HL-60 (cell line): ENCODE measurements at places on chromosomes 12 and 14.

- DNase-seq = no peak
These were observed 51.4 kb upstream of the SLC6A15 start for GRCh38 chr12:84964048-84964447.

GRCh38 chr12:109915171-109916040, 15.3 kb downstream of the TCHP start:
- no peak for DNase-seq

DNA sequence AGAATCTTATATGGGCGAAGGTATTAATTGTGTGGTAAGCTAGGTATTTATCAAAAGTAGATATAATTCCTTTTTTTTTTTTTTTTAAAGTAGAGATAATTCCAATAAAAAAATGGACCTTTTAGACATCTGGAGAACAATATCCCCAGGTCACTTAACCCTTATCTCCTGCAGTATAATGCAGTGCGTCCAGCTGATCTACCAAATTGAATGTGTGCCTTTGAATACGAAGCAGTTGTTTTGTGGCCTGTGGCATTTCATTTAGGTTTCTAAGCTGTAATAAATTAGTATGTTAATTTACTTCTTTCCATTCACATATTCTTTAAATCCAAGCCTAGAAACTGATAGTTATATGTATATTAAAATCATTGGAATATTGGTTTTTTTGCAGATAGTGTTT, 3.1 kb downstream of the FUT8 start:
- DNase-seq = no peak

DNA sequence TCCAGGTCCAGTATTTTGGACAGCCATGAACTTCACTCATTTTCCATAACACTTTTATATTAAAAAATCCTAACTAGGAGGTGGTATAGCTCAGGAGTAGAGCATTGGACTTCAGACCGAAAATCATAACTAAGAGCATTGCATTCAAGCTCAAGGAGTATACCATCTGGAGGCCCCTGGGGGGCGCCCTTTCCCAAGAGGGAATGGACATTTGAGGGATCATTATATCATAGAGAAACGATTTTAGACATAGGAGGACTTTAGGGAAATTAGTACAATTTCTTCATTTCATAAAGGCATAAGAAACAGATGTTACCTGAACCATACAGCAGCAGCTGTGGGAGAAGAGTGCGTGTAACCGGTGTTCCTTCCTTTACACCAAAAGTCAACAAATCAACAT, 5.2 kb upstream of the ATG14 start:
- DNase-seq = peak; percentile 18

DNA sequence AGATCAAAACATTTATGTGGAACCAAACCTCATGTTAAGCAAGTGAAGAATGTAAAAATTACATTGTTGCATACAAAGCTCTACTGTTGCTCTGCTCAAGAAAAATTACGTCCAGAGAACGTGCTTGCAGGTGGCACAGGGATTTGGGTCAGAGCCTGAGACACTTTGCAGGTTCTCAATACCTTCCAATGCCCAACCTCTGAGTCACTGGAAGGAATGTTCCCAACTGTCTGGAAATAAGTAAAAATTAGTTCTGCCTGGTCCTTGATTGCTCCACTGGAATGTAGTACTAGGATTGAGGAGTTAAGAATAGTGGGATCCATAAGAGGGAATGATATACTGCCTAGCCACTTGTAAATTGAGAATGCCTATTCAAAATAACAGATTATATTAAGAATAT, 2.8 kb upstream of the IFNG start:
- DNase-seq = no peak

GRCh38 chr12:116133149-116133548, 144.3 kb downstream of the MED13L start:
- DNase-seq = peak; percentile 63

GRCh38 chr12:89235189-89235993, 116.9 kb downstream of the DUSP6 start:
- peak; percentile 58 for DNase-seq

GRCh38 chr14:21612324-21612723, 22.4 kb downstream of the OR10G2 start:
- no peak for DNase-seq
